ENCODE measurements at places on chromosomes 1 and 21.

DNA sequence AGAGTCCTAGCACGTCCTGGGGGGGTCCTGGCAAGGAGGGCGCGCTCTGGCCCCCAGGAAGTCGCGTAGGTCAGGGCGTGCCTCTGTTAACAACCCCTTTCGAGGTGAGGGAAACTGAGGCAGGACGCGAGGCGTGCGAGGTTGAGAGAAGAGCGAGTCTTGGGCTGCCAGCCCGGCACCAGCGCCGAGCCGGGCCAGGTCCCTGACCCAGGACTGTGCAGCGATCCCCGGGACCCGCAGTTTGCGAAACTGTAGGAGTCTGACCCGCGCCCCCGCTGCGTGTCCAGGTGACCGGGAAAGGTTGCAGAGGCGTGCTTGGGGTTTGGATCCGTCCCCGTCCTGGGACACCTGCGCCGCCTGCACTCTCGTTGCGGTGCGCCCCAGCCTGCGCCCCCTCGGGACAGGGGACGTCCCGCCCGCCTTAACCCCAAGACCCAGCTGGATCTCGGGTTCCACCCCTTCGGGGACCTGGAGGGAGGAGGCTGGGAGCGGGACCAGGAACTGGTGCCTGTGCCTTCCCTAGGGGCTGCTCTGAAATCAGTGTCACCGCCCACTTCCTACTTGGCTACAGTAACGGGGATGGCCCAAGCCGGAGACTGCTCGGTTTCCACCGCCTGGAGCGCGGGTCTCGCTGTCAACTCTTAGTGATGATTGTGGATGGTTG lies 493 bp downstream of the DISC1 start:
- peaks cover 13% of the 10 kb centered on the region for H3K4me1 ChIP-seq
- no peaks in the 10 kb centered on the region for H3K36me3 ChIP-seq
- peaks cover 12% of the 10 kb centered on the region for H3K27me3 ChIP-seq
- peak overlapping the region; percentile 65 for H3K4me3 ChIP-seq
- DNase-seq: no peak

DNA sequence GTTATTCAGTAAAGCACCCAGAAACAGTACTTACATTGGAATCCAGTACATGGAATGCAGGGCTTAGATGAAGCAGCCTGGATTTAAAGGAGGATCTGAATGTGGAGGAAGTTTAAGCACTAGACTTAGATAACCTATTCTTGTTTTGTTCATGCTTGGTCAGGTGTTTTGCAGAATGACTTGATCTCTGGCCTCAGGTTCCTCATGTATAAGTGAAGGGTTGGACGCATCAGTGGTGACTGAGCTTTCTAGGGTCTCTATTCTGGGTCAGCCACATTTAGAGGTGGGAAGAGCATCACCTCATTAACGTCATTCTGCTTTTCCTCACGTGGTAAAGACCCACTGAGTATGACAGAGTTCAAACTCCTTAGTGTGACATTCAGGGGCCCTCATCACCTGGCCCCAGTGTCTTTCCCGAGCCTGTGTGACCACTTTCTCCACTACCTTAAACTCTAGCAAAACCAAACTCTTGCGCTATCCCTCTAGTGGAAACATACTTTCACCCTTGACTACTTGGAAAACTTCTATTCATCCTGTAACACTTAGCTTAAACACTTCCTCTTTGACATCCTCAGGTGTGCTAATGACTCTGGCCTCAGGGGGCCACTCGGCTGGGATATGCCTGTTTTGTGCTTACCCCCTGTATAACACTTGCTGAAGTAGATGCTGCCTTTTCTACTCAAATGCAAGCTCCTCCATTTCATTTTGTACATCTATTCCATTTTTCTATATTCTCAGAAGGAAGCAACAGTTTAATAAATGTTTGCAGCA lies 871 bp upstream of the ERICH3 start:
- H3K4me1 ChIP-seq: peaks cover 11% of the 10 kb centered on the region
- DNase-seq: no peak
- no peak overlapping the region for H3K27ac ChIP-seq

GRCh38 chr1:244414543-244414942 lies 37.2 kb downstream of the ADSS2 start:
- no peaks in the 10 kb centered on the region for H3K4me1 ChIP-seq
- H3K27ac ChIP-seq: peak overlapping the region; percentile 67
- H3K4me3 ChIP-seq: no peak overlapping the region
- DNase-seq: no peak

- H3K27me3 ChIP-seq: no peaks in the 10 kb centered on the region
- no peak overlapping the region for H3K4me3 ChIP-seq
- peaks cover 91% of the 10 kb centered on the region for H3K4me1 ChIP-seq
- H3K36me3 ChIP-seq: peaks cover 58% of the 10 kb centered on the region
These were observed 3.0 kb downstream of the INTS11 start for GRCh38 chr1:1321477-1321876.
